Fibroblast of skin of left quadriceps (primary cell): ENCODE measurements at places on chromosomes 12 and 14.

DNA sequence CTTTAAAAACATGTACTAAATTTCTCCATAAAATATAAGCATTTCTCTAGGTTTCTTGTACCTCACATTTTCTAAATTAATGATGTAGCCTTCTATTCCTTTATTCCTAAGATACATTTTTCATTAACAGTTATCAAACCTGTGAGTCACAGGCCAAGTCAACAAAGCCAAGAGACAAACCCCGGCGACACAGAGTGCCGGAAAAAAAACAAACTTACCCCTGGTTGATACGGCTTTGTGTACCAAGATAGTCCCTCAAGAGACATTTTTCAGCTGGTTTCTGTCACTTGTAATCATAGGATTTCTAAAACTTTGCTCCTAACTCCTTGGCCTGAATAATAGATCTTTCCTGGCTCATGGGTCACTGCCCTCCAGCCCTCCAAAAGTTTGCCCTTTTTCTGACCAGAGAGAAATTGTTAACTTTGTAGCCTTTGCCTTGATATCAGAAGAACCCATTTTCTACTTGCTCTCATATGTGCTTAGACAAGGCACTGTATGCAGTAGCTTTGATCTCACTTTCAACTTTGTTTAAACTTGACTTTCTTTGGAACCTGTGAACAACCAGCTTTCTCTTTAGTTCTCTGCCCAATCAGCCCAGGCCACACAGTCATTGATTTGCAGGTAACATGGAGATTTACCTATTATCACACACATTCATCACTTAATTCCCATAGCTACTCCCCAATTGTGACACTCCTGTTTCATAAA is 172.2 kb downstream of the PRKD1 start:
- no peak for DNase-seq

DNA sequence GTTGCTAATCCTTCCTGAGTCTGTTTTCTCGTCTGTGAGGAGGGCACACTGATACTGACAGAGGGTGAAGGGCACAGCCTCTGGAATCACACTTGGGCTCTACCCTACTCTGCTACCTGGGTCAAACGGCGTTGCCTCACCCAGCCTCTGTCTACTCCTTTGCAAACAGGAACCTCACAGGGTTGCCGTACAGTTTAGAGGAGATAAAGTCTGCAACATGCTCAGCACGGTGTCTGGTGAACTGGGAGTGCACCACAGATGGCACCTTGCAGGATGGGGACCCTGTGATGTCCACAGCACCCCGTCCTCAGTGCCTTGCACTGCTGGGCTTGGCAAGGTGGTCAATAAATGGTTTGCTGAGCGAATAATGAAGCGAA is 38.3 kb downstream of the TESC start:
- no peak for DNase-seq

DNA sequence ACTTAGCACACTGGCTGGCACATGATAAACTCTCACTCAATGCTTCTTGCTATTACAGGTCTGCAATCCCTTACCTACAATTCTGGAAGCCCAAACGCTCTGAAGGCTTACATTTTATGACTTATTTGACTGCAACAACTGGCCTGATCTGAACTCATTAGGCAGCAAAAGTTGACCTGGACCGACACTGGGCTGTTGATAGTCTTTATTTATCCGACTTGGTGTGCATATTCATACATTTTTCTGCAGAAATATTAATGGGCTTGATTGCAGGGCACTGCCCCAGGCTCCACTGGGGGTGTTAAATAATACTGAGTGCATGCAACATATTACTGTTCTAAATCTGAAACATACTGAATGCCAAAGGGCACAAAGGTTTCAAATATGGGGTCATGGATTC is 1076.7 kb downstream of the BCL11B start:
- DNase-seq = no peak

- no peak for DNase-seq
Observed at GRCh38 chr12:32402946-32403345, 3.6 kb downstream of the FGD4 start.

DNA sequence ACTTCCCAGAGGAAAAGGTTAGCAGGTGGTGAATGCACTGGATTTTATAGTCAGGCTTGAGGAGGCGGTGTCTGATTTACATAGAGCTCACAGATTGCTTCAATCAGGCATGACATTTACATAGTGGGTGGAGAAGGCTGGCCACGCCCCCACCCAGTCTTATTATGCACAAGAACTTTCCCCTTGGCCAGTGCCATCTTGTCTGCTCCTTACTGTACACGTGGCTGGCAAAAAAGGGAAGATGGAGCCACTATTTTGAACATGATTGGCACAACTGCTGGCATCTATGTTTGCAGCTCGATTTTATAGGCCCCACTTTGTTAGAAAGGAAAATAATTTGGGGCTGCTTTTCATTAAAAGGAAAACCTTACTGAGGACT is 10.9 kb upstream of the LGMN start:
- no peak for DNase-seq

GRCh38 chr14:68016255-68016914 is 196.8 kb downstream of the RAD51B start:
- peak; percentile 44 for DNase-seq

DNA sequence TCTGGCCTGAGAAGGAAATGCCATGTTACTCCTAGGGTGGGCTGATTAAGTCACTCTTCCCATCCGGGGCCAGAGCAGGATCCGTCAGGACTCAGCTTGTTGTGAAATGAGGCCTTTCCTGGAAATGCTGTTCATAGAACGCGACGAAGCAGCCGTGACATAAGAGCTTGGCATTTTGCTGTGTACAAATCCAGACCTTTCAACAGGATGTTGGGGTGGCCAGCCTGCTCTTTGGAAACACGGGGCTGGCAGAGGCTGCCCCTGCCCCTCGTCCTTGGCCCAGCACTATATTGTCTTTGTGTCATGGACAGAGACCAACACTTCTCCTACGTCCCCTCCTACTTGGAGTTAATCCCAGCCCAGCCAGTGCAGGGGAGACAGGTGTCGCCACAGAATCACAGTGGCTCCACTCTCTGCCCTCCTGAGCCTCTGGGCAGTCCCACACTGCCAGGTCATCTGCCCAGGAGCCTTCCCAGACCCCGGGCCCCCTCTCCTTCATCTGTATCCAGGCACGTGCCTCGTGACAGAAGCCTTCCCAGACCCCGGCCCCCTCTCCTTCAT is 18.6 kb upstream of the EIF5 start:
- DNase-seq = no peak

GRCh38 chr12:109069307-109070271 is 17.2 kb downstream of the USP30 start:
- DNase-seq = no peak

- no peak for DNase-seq
Observed at GRCh38 chr12:12964255-12964654, 12.3 kb upstream of the GPRC5D start.

GRCh38 chr14:105527826-105528585 is 1.6 kb downstream of the TMEM121 start:
- peak; percentile 27 for DNase-seq

DNA sequence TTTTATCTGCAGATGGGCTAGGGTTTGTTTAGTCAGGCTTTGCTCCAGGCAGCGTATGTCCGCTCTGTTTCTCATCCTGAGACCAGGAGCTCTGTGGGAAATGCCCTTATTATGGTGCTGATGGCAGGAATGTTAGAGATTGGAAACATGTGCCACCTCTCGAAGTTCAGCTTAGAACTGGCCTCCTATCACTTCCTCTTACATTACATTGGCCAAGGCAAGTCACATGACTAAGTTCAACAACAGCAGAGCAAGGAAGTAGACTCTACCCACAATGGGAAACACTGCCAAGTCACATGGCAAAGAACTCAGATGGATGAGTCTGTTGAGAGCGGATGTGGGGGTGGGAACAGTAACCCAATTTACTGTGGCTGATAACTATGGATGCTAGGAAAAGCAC is 161.9 kb upstream of the WSCD2 start:
- DNase-seq = no peak

DNA sequence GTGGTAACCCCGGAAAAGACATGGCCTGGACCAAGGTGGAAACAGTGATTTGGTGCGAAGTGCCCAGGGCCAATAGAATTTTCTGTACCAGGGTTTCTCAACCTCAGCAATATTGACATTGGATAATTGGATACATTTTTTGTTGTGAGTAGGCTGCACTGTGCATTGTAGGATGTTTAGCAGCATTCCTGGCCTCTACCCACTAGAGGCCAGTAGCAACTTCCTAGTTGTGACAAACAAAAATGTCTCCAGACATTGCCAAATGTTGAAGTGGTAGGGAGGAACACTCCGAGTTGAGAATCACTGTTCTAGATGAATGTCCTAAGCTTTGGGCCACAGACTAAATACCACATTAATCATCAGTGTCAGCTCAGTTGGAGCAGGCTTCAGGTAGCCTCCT is 6.2 kb upstream of the CGRRF1 start:
- no peak for DNase-seq

DNA sequence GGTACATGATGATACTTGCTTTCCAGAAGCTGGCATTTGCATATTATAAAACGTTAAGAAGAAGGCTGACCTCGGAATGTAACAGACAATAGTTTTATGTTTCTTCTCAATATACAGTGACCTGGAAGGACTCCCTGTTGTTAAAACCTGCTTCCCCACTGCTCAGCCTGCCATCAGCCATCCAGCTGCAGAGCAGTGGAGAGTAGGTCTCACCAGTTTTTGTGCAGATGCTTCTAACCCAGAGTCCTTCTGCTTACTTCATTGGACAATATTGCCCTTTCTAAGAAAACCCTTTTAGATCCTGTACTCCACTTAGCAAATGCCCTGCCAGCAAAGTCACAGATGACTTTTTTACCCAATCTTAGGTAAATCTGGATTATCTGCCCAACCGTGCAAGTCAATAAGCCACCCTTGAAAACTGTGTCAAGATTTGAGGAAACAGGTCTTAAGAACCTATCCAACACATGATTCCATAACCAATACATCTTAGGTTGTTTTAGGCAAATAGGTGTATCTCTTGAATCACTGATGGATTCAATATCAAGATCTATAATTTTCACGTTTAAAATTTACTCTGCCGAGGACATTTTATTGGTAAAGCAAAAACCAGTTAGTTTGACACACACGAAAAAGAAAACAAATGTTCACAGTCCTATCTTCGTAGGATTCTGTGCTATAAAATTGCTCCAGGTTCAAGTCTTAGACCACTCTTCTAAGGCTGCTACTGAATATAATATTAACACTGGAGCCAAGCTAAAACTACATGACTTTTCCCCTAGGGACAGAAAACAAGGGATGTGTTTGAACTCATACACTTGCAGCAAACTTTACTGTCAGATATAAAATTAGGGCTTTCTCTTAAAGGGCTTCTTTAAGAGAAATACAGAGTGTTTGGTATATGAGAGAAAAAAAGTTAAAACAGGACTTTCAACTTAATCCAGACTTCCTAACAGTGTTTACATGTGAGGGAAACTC is 5.7 kb downstream of the PHLDA1 start:
- DNase-seq = no peak

- DNase-seq = peak; percentile 35
Observed at GRCh38 chr12:93857279-93857938, 180.2 kb downstream of the CRADD start.

DNA sequence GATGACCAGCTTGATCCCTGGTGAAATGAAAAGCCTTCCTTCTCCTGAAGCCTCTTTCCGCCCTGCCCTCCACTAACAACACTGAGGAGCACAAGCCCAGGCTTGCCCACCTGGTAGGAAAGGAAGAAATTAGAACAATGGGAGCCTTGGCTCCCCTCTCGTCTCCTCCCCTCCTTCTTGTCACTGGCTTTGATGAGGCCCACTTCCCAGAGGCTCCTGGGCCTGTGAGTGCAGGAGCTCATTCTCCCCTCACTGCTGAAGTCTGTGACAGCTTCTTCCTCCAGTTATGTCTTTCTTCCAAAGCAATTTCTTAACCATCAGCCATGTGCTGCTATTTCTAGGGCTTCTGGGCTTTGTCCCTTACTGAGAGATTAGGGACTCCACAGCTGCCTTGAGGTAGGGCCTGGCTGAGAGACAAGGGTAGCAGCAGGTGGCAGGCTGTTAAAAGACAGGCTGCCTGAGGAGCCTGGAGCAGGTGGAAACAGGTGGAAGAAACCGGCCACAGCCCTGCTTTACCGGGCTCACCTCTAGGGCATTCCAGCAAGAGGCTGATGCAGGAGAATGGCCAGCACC is 53.6 kb upstream of the SRSF5 start:
- DNase-seq = no peak

GRCh38 chr12:63103494-63104131 is 47.4 kb downstream of the AVPR1A start:
- no peak for DNase-seq
